AG04450 (cell line): ENCODE measurements at places on chromosomes 6 and 20.

GRCh38 chr6:143522039-143522600, 10.6 kb upstream of the FUCA2 start:
- no peak for DNase-seq

GRCh38 chr20:44004306-44004915, 89.8 kb downstream of the TOX2 start:
- DNase-seq: no peak

GRCh38 chr20:50915424-50915823, 15.8 kb downstream of the ADNP start:
- no peak for DNase-seq

DNA sequence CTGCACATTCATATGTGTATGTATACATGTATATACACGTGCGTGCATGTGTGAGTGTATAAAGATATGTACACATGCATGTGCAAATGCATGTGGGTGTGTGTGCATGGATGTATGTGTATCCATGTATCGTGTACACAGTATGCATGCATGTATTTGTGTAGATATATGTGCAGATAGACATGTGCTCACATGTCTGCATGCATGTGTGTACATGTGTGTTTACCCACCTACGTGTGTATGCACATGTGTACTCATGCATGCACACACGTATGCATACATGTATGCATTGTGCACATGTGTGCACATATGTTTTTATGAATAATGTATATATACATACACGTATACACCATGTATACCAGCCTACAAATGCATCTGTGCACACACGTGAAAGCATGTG, 80.3 kb upstream of the ZNF322 start:
- no peak for DNase-seq

- DNase-seq: no peak
These were observed 41.9 kb upstream of the MOXD1 start for GRCh38 chr6:132443206-132443605.

GRCh38 chr6:27591699-27592480, 119.0 kb upstream of the ZNF184 start:
- no peak for DNase-seq

- DNase-seq: no peak
These were observed 968 bp downstream of the PHF3 start for GRCh38 chr6:63636518-63637021.

GRCh38 chr6:4381381-4381780, 246.0 kb upstream of the ECI2 start:
- DNase-seq: no peak

GRCh38 chr6:111592726-111593511, 12.8 kb downstream of the TRAF3IP2 start:
- no peak for DNase-seq

GRCh38 chr6:169529931-169530751, 171.7 kb downstream of the WDR27 start:
- DNase-seq: peak; percentile 42

DNA sequence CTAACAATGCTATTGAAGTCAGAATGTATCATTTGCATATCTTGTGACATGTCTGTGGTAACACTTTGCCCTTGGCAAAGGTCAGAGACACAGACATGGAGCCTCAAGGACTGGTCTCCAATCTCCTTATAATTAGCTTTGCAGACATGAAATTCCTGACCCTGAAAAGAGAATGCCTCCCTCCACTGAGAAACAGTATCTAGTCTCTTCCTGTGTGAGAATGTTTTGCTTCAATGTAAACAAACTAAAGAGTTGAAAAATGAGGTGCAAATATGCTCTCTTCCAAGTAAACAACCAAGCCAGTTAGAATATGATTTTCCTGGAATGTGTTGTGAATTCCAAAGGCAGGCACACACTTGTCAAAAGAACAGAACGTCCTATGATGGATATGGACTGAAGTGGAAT, 407.1 kb upstream of the MARCKS start:
- no peak for DNase-seq

DNA sequence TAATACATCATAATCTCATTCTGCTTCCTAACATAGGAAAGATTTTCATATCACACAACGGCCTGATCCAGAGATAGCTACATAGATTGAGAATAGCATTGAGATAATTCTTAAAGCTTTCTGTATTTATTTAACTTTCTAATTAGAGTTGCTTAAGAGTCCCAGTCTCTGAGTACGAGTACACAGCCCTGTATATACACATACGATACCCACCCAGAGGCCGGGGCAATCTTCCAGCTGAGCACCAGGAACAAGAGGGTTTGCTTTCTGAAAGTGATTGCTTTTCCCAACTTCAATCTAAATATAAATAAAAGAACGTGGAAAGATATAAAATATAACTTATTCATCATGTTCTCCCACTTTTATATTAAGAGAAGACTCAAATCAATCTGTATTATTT, 313.8 kb downstream of the COL12A1 start:
- DNase-seq: no peak

GRCh38 chr6:129542705-129543104, 167.3 kb downstream of the ARHGAP18 start:
- DNase-seq: no peak

GRCh38 chr20:51420111-51420510, 122.4 kb downstream of the NFATC2 start:
- no peak for DNase-seq

DNA sequence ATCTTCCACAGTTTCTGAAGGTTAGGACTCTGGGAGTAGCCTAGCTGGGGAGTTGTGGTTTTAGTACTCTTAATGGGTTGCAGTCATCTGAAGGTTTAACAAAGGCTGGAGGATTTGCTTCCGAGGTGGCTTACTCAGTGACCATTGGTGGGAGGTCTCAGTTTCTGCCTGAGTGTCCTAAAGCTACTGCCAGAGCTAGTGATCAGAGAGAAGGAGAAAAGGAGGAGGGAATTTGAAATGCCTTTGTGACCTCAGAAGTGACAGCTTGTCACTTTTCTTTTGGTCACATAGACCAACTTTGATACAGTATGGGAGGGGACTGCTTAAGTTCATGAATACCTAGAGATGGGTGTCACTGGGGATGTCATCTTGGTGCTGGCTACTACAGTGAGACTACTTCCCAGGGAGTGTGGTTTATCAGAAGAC, 41.3 kb downstream of the NCOA3 start:
- no peak for DNase-seq

DNA sequence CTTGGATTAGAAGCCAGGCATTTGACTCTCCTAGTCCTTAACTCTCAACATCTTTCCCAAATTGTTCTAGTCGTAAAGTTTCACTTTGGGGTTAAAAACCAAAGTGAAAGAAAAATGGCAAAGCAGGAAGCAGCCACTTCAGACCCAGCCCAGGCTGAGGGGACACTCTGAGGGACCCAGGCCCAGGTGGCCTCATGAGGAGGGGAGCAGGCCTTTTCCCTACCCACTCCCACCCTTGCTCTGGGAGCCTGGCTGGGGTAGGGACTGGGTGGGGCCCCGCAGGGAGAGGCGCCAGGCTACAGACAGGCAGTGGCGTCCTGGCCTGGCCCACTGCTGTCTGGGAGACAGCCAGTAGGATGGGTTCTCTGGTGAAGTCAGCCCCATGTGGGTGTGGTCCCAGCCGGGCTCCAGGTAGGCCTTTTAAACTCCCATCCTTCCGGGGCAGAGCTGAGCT, 68.7 kb upstream of the MYL9 start:
- no peak for DNase-seq

GRCh38 chr20:38551056-38551626, 29.9 kb upstream of the ADIG start:
- DNase-seq: no peak

- no peak for DNase-seq
These were observed 199.1 kb downstream of the ERMARD start for GRCh38 chr6:169950558-169950957.

- no peak for DNase-seq
These were observed 24.8 kb downstream of the MTCL3 start for GRCh38 chr6:127494240-127494767.

GRCh38 chr6:162371121-162371520, 356.4 kb downstream of the PRKN start:
- no peak for DNase-seq

DNA sequence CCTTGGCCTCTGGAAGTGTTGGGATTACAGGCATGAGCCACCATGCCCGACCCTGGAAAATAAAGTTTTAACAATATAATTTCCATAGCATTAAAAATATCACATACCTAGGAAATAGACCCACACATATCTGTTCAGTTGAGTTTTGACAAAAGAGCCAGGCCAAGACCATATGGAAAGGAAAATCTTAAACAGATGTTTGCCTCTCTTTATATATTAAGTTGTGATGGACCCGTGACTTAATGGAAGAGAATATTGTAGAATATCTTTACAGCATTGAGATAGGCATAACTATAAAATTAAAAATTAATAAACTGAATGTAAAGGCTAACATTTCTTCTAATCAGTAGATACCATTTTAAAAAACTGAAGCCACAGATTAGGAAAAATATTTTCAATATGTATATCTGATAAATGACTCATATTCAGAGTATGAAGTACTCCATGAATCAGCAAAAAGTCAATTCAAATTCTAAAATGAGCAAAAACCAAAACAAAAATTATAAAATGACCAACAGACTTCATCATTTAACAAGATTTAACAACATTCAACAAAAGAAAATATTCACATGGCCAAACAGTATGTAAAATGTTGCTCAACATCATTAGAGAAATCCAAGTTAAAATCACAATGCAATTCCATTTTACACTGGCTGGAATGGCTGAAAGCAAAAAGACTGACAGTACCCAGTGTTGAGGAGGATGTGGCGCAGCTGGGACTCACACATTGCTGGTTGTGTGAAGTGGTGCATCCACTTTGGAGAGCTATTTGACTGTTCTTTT, 43.3 kb downstream of the GTF2H5 start:
- no peak for DNase-seq

- no peak for DNase-seq
These were observed 92.9 kb upstream of the NAA20 start for GRCh38 chr20:19924255-19924654.

DNA sequence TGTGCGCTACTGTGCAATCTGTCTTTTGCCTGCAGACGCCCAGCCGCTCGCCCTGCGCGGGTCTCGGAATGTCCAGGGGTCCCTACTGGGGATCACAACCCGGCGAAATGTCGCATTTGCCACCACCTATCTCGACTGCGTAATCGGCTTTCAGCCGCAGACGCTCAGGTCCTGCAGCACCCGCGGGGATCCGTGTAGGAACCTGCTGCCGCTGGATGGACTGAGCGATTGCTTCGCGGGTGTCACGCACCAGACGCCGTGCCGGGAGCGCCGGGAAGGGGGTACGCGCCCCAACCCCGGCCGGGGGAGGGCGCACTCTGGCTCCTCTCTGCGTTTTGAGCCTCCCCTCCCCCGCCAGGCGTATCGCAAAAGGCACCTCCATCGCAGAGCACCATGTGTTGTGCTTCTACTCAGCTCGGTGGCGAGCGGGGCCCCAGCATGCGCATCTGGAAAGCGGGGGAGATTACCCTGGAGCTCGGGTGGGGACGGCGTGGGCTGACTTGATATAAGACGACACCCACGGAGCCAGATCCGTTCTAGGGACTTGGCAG, 747 bp upstream of the PTPRA start:
- no peak for DNase-seq

GRCh38 chr6:15017803-15018202, 228.1 kb upstream of the JARID2 start:
- DNase-seq: no peak

DNA sequence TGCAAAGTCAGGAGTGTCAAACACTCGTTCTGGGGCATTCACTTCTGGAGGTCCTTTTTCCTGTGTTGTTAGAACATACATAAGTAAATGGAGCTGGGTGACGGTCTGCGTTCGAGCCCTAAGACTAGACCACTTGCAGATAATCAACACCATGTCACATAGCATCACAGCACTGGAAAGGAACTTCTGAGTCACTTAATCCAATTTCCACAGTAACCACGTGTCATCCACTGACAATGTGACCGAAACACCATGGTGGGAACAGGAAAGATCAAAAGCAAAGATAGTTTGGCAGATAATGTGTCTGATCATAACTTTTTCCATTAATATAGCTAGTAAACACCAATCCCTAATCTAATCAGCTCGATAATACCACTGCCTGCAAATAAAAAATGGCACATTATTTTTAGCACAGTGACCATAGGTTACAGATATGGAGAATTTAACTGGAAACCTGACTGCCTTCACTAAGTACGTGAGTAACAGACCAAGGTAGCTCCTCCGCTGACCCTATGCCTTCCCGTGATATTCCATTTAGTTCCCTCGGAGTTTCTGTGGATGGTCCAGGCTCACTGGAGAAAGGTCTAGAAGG, 34.8 kb downstream of the WRNIP1 start:
- no peak for DNase-seq

GRCh38 chr6:142856624-142857232, 88.2 kb downstream of the HIVEP2 start:
- no peak for DNase-seq

DNA sequence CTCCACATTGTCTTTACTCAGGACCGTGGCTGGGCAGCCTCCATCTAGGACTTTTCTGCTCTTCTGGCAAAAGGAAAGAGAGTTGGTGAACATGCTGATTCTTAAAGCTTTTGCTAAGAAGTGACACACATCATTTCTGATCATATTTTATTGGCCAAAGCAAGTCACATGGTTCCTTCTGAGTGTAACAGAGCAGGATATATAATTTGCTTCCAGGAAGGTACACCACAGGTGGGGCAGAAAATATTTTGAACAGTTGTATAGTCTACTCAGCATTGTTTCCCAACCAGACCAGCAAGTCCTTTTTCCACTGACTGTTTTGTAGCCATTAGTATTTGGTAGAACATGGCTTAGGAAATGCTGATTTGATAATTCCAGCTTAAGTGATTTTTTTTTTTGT, 73.5 kb downstream of the AKAP7 start:
- DNase-seq: no peak

DNA sequence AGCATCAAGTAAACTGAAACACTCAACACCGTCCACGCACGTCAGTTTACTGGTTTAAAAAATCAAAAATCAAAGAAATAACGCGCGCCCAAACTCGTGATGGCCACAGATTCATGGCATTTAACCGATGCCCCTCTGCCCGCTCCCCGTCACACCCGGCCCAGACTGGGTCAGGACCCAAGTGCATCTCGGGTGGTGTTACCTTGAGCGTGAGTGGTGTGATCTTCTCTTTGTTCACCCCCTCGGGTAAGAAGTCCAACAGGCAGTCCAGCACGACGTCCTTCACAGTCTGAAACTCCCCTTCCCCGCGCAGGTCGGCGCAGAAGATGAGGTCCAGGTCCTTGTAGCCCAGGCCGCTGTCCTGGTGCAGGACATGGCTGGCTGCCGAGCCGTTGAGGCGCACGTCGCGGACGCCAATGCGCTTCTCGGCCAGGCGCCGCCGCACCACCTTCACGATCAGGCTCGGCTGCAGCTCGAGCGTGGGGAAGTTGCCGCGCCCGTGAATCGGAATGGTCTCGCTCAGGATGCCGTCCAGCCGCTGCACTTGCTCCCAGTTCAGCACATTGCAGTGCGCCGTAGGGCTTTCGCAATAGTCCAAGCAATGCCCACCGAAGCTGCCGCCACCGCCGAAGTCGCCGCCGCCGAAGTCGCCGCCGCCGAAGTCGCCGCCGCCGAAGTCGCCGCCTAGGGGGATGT, 945 bp downstream of the TENT5A start:
- DNase-seq: no peak

GRCh38 chr6:11275598-11275997, 43.1 kb upstream of the NEDD9 start:
- DNase-seq: no peak

GRCh38 chr6:6434151-6434550, 113.7 kb upstream of the F13A1 start:
- DNase-seq: no peak

GRCh38 chr6:84093441-84094435, 60.2 kb downstream of the MRAP2 start:
- no peak for DNase-seq

GRCh38 chr6:92369309-92369708, 1050.0 kb downstream of the EPHA7 start:
- DNase-seq: no peak

- no peak for DNase-seq
These were observed 116.7 kb upstream of the NRSN1 start for GRCh38 chr6:24009319-24009718.
